ENCODE measurements at places on chromosomes 3 and 15. TPM values are rescaled to one million over a fixed set of nuclear protein-coding genes. Genes with fewer than 3 reads are reported as not detected.

DNA sequence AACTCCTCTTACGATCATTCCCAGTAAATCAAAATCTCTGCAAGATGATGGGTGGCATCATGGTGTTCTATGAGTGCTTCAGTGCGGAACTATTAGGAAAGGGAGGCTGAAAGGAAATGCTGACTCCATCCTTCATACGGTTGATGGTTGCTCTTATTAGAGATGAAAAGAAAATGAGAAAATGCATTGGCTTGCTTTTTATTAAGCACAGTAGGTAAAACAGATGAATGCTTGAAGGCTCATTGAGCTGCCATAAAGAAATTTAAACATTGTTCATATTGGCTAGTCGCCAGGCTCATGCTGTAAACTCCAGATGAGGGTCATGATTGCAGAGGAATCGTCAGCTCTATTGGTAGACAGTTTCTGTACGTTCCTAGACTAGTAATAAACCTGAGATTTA, 115.8 kb downstream of the EPHA3 start:
- no peak for DNase-seq

DNA sequence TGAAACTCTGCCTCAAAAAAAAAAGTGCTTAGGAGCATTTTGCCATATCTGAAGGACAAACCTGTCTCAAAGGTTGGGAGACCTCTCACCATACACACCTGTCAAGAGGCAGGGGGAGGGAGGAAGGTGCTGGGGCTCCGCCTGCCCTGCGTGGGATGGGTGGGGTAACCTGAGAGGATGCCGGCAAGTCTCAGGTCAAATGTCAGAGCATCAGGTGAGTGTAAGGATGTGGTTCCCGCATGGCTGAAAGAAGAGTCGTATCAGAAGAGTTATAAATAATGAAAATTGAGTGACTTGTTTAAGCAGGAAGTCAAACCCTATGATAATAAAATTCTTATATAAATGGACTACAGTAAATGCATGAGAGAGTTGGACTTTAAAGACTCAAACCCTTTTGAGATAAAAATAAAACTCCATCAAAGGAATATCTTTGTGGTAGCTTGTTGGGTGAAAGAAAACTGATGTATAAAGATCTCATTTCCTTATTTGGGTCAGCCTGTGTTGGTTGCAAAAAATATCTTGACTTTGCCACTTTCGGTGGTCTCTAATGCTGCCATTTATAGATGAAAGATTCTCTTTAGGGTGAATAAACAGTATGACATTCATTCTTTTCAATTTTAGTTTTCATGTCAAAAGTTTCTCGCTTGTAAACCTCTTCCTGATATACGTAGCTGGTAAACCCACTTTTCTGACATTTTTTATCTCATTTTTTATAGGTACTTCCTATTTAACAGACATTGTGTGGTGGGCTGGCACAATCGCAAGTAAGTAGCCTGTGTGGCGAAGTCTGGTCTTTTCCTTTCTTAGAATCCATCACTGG, 23.8 kb downstream of the NIPA1 start:
- DNase-seq = no peak

Gene VEPH1
- polyA plus RNA-seq = 2.6 TPM

Gene CCR4
- 0.07 TPM for polyA plus RNA-seq
